ENCODE measurements at places on chromosomes 11 and 22.

- no peak overlapping the region for H3K4me3 ChIP-seq
- peaks cover 40% of the 10 kb centered on the region for H3K4me1 ChIP-seq
- no peak for DNase-seq
- H3K27ac ChIP-seq = no peak overlapping the region
- H3K36me3 ChIP-seq = peaks cover 82% of the 10 kb centered on the region
Observed at GRCh38 chr11:121520243-121521144, 67.7 kb upstream of the SORL1-AS1 start.

GRCh38 chr11:96307776-96308140, 35.2 kb downstream of the MAML2 start:
- DNase-seq = no peak
- H3K27ac ChIP-seq = peak overlapping the region; percentile 36
- H3K4me1 ChIP-seq = peaks cover 48% of the 10 kb centered on the region
- no peak overlapping the region for H3K4me3 ChIP-seq
- H3K27me3 ChIP-seq = no peaks in the 10 kb centered on the region
- H3K36me3 ChIP-seq = peaks cover 24% of the 10 kb centered on the region

DNA sequence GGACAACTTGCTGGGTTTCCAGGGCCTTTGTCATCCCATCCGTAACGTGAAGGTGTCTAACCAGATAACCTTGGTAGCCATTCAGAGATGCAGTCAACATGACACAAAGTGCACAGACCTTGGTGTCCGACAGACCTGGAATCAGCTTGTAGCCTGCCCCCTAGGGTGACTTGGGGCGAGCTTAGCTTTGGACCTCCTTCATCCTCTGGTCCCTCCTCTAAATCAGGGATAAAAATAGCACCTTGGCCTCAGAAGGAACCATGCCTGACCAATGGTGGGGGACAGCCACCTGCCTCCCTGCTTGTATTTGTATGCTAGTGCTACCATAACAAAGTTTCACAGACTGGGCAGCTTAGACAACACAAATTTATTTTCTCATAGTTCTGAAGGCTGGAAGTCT, 3.7 kb downstream of the SNRPD3 start:
- H3K36me3 ChIP-seq = peaks cover 36% of the 10 kb centered on the region
- no peaks in the 10 kb centered on the region for H3K27me3 ChIP-seq
- H3K4me1 ChIP-seq = peaks cover 55% of the 10 kb centered on the region
- H3K4me3 ChIP-seq = no peak overlapping the region
- DNase-seq = no peak

DNA sequence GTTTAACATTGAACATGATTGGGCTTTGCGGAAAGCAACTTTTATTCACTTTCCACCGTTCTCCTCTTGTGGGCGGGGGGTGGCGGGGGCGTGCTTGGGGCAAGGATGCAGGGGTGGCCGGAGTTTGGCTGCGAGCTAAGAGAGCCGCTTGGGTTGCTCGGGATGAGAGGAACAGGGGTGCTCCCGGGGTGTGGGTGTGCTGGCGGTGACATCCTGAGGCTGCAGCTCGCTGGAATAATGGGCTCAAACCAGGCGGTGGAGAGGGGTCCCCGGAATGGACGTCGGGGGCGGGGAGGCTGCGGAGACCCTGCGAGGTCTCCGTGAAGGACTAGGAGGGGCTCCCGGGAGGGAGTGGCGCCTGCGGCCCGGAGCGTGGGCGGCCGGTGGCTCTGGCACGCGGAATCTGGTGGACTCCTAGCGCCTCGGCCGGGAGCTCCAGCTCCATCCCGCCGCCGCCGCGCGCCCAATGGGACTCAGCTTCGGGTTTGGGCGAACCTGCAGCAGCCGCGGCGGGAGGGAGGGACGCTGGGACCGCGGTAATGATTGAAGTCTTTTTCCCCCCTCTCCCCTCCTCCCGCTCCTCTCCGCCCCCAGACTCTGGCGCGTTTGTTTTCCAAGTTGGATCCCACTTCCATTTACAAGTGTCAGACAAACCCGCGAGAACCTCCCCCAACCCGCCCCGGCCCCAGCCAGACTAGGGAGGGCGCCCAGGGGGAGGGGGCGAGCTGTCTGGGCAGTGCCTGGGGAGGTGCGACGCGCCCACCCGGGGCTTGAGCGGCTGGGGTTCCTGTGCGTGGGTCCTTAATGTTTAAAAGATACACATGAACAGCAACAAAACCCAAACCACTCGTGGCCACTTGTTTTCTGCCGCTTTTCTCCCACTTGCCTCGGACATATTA, 2.0 kb downstream of the FAT3 start:
- no peak overlapping the region for H3K27ac ChIP-seq
- DNase-seq = no peak
- H3K36me3 ChIP-seq = no peaks in the 10 kb centered on the region
- no peak overlapping the region for H3K4me3 ChIP-seq
- H3K4me1 ChIP-seq = no peaks in the 10 kb centered on the region

DNA sequence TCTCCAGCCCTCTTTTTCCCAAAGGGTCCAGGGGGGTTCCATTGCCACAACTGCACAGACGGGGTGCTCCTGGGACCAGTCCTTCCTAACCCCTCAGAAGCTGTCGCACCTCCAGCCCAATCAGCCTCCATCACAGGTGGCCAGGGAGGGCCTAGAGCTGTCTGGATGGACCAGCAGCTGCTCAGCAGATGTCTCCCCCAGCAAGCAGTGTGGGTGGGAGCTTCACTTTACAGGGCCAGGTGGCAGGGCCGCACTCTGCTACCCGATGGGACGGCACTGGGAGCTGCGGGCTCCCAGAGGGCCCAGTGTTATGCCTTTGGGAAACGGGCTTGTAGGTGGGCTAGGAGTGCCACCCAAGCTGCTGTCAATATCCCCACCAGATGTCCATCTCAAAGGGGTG, 120.5 kb downstream of the DSCAML1 start:
- H3K4me3 ChIP-seq = no peak overlapping the region
- no peaks in the 10 kb centered on the region for H3K4me1 ChIP-seq
- peaks cover 5% of the 10 kb centered on the region for H3K27me3 ChIP-seq
- no peaks in the 10 kb centered on the region for H3K36me3 ChIP-seq
- DNase-seq = no peak

- no peak overlapping the region for H3K27ac ChIP-seq
- DNase-seq = no peak
- H3K27me3 ChIP-seq = peaks cover 4% of the 10 kb centered on the region
- no peak overlapping the region for H3K4me3 ChIP-seq
Observed at GRCh38 chr11:66443602-66444001, 5.0 kb upstream of the MRPL11 start.

All from activated CD4-positive, alpha-beta T cell treated with anti-CD3 and anti-CD28 coated beads, Interleukin-2, amount 10 ng/mL, durations not matched to agents 7 days and 5 days (primary cell).